Dermis microvascular lymphatic vessel endothelial cell (primary cell): ENCODE measurements at places on chromosomes 2 and 18. TPM values are rescaled to one million over a fixed set of nuclear protein-coding genes. Genes with fewer than 3 reads are reported as not detected.

Gene BBS5
- total RNA-seq = 1.4 and 1.6 TPM in 2 replicates

Gene PNPT1
- 16.0 and 16.2 TPM in 2 replicates for total RNA-seq

Gene SGO2
- total RNA-seq = 2.0 and 4.7 TPM in 2 replicates

Gene PDE1A
- 6.0 and 10.5 TPM in 2 replicates for total RNA-seq

Gene FAM124B
- 26.6 and 48.8 TPM in 2 replicates for total RNA-seq

Gene UGT1A6
- not detected in 2 replicates for total RNA-seq

Gene CTNNA2
- not detected in 2 replicates for total RNA-seq

Gene ECEL1
- total RNA-seq = under 0.01 TPM in 1 of 2 replicates, not detected in the other

Gene TMEM237
- total RNA-seq = 18.9 and 23.6 TPM in 2 replicates

Gene TP53I3
- total RNA-seq = 42.1 and 55.3 TPM in 2 replicates

Gene C1QL2
- not detected in 2 replicates for total RNA-seq

Gene SCG2
- not detected in 2 replicates for total RNA-seq

Gene CIAO1
- total RNA-seq = 84.2 and 100 TPM in 2 replicates

Gene ANKRD23
- total RNA-seq = 0.51 and 1.1 TPM in 2 replicates

Gene EVX2
- not detected in 2 replicates for total RNA-seq

Gene CHRNG
- total RNA-seq = not detected in 2 replicates

Gene DSG4
- total RNA-seq = not detected in 2 replicates

Gene GMCL1
- total RNA-seq = 6.5 and 7.2 TPM in 2 replicates
